ENCODE measurements at places on chromosomes 4 and X.

- DNase-seq, result no peak
Observed at GRCh38 chr4:168162604-168163003, 70.3 kb downstream of the ANXA10 start.

DNA sequence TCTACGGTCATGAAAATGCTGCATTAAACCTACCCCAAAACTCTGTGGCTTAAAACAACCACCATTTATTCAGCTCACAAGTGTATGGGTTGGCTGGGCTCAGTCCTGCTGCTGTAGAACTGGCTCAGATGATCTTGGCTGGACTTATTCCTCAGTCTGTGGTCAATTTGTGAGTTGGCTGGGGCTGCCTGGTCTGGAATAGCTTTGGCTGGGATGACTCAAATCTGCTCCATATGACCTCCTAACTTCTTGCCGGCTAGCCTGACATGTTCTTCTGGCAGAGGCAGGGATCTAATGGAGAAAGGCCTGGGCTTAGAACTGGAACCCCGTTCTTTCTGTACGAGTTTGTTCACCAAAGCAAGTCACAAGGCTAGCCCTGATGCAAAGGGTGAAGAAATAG is 71.7 kb downstream of the CFAP299 start:
- no peak for DNase-seq

DNA sequence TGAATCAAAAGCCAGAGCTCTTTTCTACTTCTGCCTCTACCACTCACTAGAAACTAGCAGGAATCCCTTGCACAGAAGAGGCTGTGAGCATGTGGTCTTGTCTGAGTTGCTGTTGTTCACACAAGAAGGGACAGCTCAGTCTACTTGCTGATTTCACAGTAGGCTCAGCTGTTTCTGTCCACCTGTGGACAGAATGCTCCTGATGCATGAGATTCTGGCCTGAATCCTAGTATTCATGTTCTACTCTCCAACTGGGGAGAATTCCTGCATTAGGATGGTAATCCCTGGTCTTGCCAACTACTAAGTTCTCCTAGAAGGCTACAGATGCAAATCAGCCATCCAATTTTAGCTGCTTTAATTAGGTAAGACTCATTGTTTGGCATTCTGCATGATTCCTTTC is 112.8 kb downstream of the PPA2 start:
- no peak for DNase-seq

DNA sequence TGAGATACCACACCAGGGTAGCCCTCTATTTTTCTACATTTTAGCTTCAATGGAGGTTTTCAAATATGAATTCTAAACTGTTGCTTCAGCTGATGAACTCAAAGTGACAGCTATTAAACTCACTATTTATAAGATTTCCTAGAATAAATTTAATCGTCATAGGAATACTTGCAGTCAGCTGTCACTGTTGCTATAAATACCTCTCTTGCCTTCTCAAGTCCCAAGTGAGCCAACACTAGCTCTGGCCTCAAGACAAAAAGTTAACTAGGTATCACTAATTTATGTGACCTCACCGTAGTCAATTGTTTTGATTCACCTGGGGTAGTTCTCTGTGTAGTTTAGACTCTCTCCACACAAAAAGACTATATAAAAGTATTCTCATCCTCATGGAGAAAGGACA is 34.3 kb upstream of the PROM1 start:
- no peak for DNase-seq

DNA sequence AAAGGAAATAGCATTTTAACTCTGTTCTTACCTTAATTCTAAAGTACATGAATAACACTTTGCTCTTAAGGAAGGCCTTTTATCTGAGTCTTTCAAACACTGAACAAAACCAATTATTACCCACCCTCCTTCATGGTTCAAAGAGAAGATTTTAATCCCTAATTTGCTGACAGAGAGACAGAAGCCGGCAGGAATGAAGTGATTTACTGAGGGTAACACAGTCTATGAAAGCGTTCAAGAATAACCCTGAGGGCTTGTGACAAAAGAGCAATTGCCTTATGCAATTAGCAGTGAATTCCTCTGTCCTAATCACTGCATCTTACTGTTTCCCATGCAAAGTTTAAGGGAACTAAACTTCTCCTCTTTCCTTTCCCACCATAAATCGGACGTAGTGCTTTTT is 144.1 kb downstream of the PACRGL start:
- DNase-seq, result no peak

DNA sequence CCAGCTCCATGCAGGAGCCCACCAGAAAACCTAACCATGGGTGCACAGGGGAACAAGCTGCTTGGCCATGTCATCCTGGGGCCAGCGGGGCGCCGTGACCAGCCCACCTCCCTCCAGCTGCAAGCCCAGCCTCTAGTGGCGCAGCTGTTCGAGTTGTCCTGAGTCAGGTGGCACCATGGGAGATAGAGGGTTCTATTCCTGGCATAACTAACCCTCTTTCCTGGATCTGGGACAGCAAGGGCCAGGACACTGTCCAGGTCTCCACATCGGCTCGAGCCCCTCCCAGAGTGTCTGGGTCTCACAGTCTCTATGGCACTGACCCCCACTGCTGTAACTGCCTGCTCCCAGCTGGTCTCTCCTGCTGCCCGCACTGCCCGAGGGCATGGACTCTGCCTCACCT is 16.7 kb downstream of the ABLIM2 start:
- no peak for DNase-seq

All from stimulated activated CD8-positive, alpha-beta memory T cell treated with anti-CD3 and anti-CD28 coated beads, Interleukin-12 subunit alpha, Interleukin-12 subunit beta, amount 100 ng/mL, for 1 hour (primary cell).